Coronary artery (tissue), 2 donors: ENCODE measurements at places on chromosomes 6 and 20.

DNA sequence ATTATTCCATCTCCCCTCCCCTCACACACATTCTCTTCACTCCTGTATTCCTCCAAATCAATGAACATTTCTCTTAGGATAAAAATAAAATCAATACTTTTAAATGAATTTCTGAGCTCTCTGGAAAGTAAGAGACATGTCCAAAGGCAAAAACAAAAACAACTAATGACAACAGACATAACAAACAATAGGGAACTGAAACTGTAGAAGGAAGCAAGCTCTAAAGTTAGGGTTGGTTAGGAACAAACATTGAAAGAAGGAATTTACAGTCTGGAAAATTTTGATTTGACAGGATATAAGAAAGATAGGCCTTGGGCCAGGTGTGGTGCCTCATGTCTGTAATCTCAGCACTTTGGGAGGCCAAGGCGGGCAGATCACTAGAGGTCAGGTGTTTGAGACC is 17.5 kb upstream of the MYCT1 start:
- DNase-seq = no peak

GRCh38 chr6:158232316-158233213 is 64.4 kb downstream of the GTF2H5 start:
- DNase-seq = peak; percentile 79

DNA sequence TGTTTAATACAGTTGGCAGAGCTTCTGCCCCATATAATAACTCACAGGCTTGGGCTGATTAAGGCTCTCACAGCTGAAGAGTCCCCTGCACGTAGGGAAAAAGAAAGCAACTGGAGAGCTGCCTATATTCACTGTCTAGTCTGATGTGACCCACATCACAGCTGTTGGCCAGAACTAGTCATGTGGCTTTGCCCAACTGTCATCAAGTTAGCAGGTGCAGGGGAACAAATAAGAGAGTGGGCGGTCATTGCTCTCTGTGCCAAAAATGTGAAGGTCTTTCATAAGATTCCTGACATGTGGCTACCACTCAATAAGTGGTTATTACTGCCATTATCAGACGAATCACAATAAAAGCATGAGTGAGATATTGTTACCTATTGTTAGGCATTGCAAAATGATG is 665.2 kb downstream of the DOK5 start:
- no peak for DNase-seq

- no peak for DNase-seq
These were observed 5.6 kb upstream of the SYNE1 start for GRCh38 chr6:152642578-152643375.

DNA sequence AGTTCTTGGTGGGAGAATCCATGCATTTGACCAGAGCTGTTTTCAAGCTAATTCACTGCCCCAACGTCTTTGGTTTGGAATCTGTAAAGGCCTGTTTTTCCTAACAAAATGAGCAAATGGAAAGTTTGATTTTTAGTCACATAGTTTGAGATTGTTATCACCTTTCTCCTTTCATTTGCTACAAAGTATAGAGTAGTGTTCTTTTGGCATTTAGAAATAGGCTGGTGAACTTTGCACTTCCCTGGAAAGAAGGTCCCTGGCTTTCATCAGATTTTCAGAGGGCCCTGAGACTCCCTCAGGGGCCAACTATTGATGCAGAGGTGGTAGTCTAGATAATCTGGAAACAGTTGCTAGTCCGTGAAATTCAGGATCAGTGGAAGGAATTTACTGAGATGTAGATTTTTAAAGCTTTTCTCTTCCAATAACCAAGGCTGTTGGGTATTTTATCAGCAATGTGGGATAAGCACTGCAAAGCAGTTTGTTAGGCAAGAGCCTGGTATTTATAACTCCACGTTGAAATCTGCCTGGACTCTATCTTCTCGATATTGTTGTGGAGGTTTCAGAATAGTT is 1.7 kb downstream of the ARFGEF2 start:
- DNase-seq = no peak

DNA sequence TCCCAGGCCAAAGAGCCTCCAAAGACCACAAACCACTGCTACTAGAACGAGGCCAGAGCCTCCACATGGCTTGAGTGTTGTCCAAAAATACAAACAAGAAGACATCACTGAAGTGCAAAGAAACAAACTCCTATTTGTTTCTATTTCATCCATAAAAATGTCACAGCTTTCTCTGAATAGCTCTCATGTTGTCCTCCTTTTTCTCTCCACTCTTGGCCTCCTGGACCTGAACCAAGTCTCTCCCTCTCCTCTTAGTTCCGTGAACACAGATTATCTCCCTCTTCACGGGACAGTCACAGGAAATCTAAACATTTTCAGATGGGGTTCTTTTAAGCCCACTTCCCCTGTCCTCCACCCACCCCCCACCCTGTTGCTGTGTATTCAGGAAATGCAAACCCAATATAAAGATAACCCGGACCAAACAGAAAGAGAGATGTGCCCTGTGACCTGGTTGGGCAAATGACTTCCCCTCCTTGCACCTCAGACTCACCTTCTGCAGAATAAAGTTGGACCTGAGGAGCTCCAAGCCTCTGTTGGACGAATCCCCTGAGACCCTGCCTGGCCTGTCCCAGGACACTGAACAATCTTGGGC is 75.8 kb upstream of the MRPS10 start:
- no peak for DNase-seq

GRCh38 chr6:4948781-4949450 is 54.9 kb downstream of the RPP40 start:
- peak; percentile 21 for DNase-seq

DNA sequence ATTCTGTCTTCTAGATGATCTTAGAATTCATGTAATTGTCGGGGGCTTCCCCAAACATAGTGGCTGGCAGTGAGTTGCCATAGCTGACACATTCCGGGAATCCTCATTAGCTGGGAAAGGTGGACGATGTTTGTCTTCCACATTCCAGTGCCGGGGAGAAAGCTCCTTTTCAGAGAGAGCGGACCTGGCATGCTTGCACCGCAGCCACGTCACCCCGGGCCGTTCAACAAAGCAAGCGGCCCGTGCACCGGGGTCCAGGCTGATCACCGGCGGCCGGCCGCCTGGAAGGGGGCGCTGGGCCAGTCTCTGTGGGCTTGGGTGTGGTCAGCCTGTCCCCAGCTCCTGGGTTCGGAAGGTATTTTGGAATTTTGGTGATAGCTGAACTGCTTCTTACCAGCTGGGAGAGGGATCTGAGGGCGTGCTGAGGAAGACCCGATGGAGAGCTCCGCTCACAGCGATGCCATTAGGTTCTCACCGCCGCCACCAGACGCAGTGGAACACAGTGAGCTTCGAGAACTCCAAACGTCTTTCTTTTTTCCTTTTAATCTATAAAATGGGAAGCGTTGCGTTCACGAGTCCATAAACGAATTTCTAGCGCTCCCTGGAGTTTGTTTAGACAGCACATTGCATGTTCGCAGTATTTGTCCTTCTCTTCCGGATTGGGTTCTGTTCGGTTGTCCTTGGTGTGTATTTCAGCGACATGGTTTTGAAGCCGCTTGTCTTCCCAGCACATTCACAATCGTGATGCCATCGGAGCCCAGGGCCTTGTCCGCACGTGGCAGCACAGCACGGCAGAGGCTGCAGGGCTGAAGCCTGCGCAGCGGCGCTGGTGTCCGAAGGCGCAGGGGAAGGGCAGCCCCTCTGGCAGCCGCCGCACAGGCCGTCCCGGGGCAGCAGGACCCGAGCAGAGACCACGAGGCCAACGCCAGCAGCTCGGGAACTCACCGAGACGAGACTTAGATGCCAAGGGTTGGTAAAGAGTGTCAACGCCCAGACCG is 557.6 kb downstream of the QKI start:
- no peak for DNase-seq

- no peak for DNase-seq
These were observed 645.8 kb upstream of the ARID1B start for GRCh38 chr6:156131221-156131903.

DNA sequence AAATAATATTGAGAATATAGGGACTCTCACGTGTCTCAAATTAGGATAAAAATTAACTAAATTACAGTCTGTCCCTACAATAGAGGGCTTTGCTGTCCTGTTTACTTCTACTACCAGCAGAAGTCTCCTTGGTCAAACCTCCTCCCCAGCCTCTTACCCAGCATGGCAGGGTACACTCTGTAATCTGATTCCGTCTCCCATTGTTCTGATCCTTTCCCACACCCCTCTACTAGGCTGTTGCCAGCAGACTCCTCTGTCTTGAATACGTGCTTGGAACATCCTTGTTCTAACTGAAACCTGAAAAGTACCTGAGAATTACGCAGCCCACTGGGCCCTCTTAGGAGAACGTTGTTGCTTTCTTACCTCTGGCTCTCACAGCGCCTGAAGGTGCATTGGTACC is 112.2 kb upstream of the PREP start:
- DNase-seq = no peak

DNA sequence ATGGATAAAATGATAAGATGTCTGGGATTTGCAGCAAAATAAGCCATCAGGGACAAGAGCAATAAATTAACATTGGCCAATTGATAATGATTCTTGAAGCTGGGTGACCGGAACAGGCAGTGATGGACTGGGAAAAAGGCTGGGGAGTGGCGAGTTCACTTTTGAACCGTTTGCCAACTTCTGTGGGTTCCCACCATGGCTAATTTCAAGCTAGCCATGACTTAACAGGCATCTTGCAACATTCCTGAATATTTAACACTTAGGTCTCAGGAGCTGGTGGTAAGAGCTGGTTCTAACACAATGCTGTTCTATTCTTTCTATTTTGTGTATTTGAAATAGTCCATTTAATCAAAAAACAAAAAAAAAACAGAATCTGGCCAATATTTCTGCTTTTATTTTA is 37.6 kb upstream of the CD83 start:
- DNase-seq = no peak

GRCh38 chr6:7249391-7249790 is 63.6 kb downstream of the SSR1 start:
- no peak for DNase-seq

DNA sequence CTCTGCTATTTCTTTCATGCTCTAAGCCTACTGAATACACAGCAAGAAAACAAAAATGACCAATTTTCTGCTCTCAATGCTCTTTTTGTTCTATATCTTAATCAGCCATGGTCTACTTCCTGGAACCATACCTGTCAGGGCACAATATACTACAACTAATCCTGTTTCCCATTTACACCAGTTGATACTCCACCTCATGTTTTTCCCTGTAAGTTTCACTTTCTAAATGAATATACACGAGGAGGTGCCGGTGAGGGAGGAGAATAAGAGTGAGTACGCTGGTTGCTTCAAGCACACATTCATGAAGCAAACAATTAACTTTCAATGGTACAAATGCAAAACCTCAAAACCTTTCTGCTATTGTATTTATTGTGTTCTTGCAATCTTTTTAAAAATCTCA is 443.1 kb upstream of the ID4 start:
- no peak for DNase-seq

DNA sequence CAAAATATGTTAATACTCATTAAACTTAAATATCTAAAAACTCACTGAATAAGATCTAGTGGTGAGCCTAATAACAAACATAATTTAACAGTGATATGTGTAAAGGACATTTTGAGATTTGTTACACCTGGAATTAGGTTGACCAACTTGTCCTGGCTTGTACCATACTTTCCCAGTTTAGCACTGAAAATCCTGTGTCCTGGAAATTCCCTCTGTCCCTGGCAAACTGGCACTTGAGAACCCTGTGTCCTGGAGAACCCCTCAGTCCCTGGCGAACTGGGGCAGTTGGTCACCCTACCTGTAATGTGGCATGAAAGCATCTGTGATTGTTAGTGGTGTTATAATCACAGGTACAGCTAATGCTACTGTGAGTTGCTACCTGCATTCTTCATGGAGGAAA is 6.9 kb upstream of the PRND start:
- no peak for DNase-seq

- DNase-seq = no peak
These were observed 214.5 kb downstream of the FARS2 start for GRCh38 chr6:5475779-5476178.

DNA sequence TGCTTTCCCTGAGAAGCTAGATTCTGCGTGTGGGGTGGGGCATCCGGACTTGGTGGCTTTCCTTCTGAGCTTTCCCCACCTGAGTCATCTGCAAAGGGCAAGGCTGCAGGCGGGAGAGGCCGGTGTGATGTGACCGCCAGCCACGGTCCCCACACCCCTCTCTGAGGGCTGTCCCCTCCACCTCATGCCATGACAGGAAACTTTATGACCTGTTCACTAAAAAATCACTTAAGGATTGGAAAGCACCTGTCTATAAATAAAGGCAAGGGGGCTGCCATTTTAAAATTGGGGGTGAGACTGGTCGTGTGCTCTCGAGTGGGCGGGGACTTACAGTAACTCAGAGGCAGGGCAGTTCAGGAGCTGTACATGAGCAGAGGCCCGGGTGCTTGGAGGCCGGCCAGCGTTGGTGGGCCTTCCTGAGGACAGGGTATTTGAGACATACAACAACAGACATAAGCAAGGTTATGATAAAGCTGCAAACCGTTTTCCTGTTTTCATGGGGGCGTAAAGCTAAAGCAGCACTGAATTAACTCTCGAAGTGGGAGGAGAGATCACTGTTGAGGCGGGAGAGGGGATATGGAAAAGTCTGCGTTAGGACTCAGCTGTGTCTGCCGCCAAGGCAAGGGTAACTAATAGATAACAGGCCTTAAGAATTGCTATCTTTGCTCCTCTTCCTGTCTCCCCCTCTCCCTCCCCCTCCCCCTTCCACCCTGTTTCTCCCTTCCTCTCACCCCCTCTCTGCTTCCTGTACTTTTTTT is 16.1 kb upstream of the SERPINB1 start:
- no peak for DNase-seq

DNA sequence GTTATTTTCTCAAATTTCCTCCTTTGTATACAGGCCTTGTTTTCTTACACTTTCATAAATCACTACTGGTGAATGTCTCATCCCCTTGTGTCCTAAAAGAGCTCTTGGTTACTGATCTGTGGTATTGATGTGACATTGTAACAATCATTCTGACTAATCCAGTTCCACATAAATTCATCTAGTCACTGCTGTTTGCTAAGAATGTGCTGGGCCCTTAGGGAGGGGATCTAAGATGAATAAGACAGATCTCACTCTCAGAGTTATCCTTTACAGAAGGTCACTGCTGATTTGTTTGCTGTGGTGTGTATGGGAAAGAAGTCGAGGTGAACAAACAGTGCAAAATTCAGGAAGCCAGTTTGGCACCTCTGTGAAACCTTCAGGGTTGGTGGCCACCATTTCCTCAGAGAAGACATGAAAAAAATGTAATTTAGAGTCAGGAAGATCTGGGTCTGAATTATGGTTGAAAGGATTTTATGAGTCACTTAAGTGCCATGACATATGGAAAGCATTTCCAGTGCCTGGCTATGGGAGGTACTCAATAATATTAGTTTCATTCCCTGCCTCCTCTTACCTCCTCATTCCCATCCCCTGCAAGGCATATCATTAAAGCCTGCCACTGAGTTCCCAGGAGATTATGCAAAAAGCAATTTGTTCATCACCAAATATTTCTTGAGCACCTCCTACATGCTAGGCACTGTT is 121.8 kb downstream of the COL9A1 start:
- no peak for DNase-seq

- DNase-seq = no peak
These were observed 20.0 kb downstream of the KIF3B start for GRCh38 chr20:32297439-32297838.
